ENCODE measurements at places on chromosomes 5 and 9. TPM values are rescaled to one million over a fixed set of nuclear protein-coding genes. Genes with fewer than 3 reads are reported as not detected.

DNA sequence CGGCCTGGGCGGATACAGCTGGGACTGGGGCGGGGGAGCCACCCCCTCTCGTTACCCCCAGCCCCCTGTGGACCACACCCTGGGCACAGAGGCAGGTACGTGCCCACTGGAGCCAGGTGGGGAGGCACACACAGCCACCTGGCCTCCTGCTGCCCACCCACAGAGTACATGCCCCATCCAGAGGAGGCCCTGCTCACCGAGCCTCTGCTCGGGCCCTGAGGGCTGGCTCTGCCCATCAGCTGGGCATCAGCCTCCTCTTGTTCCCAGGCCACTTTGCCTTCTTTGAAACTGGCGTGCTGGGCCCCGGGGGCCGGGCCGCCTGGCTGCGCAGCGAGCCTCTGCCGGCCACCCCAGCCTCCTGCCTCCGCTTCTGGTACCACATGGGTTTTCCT lies 6.3 kb downstream of the MAMDC4 start:
- no peak for DNase-seq

- no peak for DNase-seq
Observed at GRCh38 chr5:64972591-64972990, 203.9 kb downstream of the CWC27 start.

DNA sequence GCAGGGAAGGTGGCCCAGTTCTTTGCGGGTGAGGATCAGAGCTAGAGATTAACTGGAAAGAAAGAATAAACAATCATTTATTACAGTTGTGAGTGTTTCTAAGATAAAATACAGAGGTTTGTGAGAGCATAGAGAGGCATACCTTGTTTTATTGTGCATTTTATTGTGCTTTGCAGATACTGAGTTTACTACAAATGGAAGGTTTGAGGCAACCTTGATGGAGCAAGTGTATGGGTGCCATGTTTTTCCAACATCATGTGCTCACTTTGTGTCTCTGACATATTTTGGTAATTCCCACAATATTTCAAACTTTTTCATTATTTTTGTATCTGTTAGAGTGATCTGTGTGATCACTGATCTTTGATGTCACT lies 715 bp upstream of the C5orf34 start:
- DNase-seq: no peak

GRCh38 chr5:1474183-1474839 lies 29.1 kb upstream of the SLC6A3 start:
- no peak for DNase-seq

Gene CDO1
- not detected for total RNA-seq

Gene LRRC19
- 0.21 TPM for total RNA-seq

Gene SPINK4
- total RNA-seq: not detected

Gene EQTN
- not detected for total RNA-seq

Data from Calu3 (cell line).